ENCODE measurements at places on chromosomes 16 and 17. TPM values are rescaled to one million over a fixed set of nuclear protein-coding genes. Genes with fewer than 3 reads are reported as not detected.

GRCh38 chr16:25217921-25218320, 1.2 kb downstream of the AQP8 start:
- no peak for DNase-seq

DNA sequence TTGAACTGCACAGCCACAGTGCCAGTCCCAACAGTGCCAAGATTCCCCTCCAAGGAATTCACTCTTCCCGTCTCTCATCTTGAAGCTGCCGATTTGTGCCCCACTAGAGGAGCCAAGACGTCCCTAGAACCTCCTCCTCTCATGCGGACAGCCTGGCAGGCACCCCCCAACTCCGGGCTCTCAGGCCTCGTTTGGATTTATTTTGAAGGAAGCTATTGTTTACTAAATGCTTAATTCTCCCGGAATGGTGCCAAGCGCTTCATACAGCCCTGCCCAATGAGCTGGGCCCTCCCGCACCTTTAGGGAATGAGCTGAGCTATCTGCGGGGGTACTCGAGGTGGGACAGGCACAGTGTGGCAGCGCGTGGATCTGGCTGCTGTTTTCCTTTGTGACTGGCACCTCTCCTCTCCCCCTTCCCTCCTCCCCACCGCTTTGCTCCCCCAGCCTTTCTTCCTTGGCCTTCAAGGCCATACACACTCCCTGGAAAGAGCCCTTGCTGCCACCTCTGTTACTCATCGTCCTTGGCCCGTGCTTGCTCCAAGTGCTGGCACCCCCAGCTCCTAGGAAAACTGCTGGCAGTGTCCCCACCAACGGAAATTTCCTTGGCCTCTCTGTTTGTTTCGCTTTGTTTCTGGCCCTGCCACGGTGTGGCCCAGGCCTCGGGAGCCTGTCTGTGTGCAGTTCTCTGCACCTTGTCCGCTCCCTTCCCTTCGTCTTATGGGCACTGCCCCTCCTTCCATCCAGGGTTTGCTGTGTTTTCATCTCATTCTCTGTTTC, 49.9 kb upstream of the CDR2 start:
- no peak for DNase-seq

- DNase-seq: no peak
Measured at GRCh38 chr17:61401389-61402072, 1.9 kb downstream of the TBX2 start.

DNA sequence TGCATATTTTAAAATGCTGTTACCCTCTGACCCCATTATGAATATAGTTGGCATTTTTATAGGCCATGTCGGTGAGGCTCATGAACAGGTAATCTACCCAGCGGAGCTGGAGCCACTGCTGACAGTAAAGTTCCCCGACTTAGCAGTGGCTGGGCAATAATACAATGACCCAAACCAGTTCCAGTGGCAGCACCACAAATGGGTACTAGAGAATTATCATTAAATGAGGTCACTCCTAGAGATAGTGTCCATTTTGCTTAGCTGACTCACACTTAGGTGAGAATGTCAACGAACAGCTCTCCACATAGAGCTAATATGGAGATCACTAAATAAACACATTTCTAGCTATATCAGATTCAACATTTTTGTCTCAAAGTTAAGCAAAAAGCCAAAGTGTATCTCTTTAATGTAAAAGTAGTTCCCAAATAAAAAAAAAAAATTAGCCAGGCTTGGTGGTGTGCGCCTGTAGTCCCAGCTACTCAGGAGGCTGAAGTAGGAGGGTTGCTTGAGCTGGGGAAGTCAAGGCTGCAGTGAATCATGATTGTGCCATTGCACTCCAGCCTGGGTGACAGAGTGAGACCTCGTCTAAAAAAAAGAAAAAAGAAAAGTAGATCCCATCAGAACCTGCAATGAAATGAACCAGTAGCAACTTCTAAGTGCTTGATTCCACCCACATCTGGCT, 7.4 kb downstream of the MYO1D start:
- no peak for DNase-seq

Gene MTHFSD
- 15.1 TPM for total RNA-seq

Gene IL34
- not detected for total RNA-seq

Gene CMTM2
- not detected for total RNA-seq

Measured in stomach (tissue), 19 donors.